ENCODE measurements at places on chromosomes 2 and 18. TPM values are rescaled to one million over a fixed set of nuclear protein-coding genes. Genes with fewer than 3 reads are reported as not detected.

Gene IL1R1
- total RNA-seq, result 20.4 TPM

Gene SPDYA
- total RNA-seq, result 1.1 TPM

Gene MC2R
- total RNA-seq, result not detected

Gene GREB1L
- not detected for total RNA-seq

Gene NFE2L2
- total RNA-seq, result 51.3 TPM

Gene DQX1
- total RNA-seq, result 0.56 TPM

Gene CXCR4
- 141 TPM for total RNA-seq

Gene SP110
- total RNA-seq, result 94.1 TPM
